ENCODE measurements at places on chromosomes 3 and 15.

DNA sequence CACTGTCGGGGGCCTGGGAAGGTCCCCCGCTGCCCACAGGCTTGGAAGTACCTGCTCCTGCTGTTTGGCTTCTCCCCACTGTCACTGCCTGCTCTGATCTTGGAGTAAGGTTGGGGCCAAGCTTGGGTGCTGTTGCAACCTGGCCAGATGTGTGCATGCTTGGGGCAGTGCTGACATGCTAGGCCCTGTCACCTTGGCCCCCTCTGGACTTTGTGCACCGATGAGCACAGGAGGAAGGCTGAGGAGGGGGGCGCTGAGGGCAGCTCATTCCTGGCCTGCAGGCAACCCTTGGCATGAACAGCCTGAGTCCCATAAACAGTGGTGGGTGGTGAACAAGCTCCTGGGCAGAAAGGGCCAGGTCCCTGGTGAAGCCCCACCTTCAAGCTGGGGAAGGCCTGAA, 4.0 kb upstream of the XCR1 start:
- DNase-seq = no peak

- DNase-seq = no peak
These were observed 35.0 kb upstream of the TJP1 start for GRCh38 chr15:29857221-29857789.

DNA sequence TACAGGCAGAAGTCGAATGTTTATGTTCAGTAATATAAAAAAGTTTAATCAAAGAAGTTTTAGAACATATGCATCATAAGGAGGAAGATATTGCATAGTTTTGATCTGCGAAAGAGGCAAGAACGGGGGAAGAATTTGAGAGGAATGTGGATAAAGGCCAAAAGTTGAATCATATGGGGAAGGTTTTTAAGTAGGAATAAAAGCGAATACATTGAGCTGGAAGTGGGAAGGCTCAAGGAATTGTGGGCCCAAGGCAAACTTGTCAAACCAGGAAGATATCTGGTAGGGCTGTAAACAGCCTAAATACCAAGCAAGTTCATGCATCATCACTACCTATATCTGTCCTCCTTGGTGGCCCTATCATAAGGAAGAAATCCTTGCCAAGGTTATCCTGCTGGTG, 186.9 kb downstream of the MAGI1 start:
- DNase-seq = no peak

DNA sequence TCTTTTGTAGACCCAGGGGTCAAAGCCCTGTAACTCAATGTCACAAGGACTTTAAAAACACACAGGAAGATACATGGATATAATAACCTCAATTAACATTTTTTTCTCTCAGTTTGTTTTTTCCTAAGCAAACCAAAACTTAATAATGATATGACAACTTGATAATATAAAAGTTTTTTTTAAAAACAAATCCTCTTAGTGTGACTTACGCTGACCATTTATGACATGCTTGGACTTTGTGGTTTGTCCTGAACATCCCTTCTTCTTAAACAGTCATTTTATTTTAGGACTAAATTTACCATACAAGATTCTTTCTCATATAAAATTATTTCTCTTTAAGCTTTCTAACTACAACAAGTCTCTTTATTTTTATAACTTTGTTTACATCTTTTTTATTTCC, 25.4 kb upstream of the FAM3D start:
- DNase-seq = no peak

DNA sequence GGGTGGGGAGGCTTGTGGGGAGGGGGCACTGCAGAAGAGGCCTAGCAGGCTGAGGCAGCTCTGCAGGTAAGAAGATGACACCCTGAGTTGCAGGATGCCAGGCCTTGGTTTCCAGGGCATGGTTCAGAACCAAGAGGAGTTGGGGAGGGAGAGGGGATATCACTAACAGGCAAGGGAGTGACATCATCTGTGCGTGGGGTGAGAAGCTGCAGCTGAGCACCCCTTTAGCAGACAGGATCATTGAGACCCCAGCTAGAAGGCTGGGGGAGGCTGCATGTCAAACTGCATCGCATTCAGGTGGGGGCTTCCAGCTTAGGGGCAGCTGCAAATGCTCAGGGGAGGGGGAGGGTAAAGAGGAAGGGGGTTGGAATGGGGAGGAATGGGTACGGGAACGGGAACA, 23.0 kb downstream of the CACNA2D2 start:
- DNase-seq = no peak

GRCh38 chr3:102161384-102162006, 273.3 kb upstream of the ZPLD1 start:
- DNase-seq = no peak

GRCh38 chr15:40317580-40317979, 5.9 kb upstream of the INAFM2 start:
- DNase-seq = no peak

DNA sequence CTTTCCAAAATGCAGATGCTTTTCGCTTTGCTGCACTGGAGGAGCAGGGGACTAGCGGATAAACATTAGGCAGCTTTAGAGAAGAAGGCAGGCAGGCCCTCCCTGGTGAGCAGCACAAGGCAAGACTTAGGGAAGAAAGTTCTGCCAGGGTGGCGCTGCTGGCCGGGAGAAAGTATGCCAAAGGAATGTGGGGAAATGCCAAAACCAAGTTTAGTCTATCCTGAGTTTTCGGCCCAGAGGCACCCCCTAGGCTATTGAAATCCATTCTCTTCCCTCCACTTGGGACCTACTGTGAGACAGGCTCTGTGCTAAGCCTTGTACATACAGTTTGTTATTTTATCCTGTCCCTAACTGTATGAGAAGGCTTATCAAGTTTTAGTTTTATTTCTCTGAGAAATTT, 9.2 kb downstream of the SHC4 start:
- no peak for DNase-seq

GRCh38 chr3:58003093-58003492, 5.1 kb upstream of the FLNB start:
- DNase-seq = no peak

GRCh38 chr3:124605781-124606579, 124.3 kb upstream of the UMPS start:
- peak; percentile 58 for DNase-seq

- no peak for DNase-seq
These were observed 3.5 kb upstream of the CCDC80 start for GRCh38 chr3:112644453-112644852.
